ENCODE measurements at places on chromosomes 5 and 9. TPM values are rescaled to one million over a fixed set of nuclear protein-coding genes. Genes with fewer than 3 reads are reported as not detected.

C7 gene
- 0.38 TPM for total RNA-seq

GRM6 gene
- not detected for total RNA-seq

IL4 gene
- total RNA-seq = not detected

SPATA31C1 gene
- 0.13 TPM for total RNA-seq

S1PR3 gene
- total RNA-seq = 7.2 TPM

SERINC5 gene
- 24.1 TPM for total RNA-seq

Measured in mesangial cell (primary cell).